NCI-H1694 (cell line): ENCODE measurements at places on chromosomes 4 and X.

- no peak for DNase-seq
Measured at GRCh38 chrX:43446752-43447151, 209.3 kb upstream of the MAOA start.

DNA sequence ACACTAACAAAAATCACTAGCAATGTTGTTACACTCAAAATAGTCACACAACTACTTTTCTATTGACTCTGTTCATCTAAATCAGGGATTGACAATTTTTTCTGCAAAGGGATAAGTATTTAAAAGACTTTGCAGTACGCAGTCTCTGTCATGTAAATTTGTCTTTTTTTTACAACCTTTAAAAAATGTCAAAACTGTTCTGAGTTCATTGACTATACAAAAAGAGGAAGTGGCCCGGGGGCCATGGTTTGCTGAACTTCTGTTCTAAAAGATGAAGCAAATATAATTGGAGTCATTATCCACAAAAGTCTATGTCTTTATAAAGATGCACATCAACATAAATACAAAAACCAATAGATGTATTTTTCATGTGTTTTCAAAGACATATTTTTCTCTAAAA is 1310.3 kb downstream of the RPA4 start:
- DNase-seq, result no peak

DNA sequence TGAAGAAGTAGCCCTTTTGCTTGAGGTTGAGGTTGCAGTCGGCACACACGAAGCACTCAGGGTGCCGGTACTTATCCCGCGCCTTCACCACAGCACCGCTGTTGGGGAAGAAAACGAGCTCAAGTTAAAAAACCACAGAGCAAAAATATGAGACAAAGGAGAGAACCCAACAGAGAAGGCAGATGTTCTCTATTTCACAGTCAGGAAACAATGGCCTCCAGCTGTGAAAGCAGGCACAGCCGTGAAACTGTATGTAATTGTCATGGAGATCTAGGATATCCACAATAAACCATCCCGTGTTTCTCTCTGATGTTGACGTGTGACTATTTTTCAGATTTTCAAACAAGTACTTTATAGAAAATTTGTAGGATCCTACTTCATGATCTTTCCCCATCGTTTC is 30.9 kb upstream of the CCDC110 start:
- DNase-seq, result no peak

- no peak for DNase-seq
Measured at GRCh38 chrX:132636080-132636479, 147.2 kb upstream of the MBNL3 start.

- no peak for DNase-seq
Measured at GRCh38 chr4:186016796-186017195, 52.2 kb upstream of the TLR3 start.

DNA sequence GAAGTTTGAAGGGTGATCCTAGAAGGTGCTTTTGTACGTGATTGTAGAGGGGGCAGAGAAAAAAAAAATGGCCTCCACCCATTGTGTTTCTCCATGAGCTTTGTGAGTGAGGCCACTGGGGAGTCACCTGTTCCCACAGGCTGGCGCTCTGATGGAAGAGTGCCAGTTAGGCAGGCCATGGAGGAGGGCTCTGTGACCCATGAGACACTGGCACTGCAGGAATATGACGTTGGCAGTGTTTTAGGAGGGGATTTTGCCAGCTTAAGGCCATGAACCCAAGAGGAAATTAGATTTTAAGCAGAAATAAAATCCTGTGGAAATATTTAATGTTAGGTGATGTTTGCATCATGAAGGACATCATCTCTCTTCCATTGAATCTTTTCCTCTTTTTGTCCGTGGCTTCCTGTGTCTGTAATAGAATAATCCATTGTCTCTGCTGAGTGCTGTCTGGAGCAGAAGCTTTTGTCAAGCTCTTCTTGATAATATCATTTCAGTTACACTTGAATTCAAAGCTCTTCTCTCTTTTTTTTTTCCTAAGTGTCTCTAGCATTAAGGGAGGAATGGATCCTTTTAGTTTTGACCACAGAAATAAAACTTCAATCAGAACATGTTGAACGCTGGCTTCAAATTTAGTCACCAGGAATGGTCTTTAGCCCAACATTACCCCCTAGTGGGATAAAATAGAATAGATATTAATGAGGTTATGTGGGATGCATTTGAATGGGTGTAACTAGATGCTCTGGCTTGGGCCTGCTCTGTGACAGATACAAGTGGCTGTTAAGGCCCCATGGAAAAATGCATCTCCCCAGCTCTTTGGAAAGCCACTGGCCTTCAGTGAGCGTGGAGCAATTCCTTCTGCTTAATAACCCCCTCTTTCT is 41.0 kb upstream of the UCP1 start:
- peak; percentile 61 for DNase-seq

GRCh38 chr4:82905205-82905604 is 4.7 kb downstream of the THAP9 start:
- no peak for DNase-seq

DNA sequence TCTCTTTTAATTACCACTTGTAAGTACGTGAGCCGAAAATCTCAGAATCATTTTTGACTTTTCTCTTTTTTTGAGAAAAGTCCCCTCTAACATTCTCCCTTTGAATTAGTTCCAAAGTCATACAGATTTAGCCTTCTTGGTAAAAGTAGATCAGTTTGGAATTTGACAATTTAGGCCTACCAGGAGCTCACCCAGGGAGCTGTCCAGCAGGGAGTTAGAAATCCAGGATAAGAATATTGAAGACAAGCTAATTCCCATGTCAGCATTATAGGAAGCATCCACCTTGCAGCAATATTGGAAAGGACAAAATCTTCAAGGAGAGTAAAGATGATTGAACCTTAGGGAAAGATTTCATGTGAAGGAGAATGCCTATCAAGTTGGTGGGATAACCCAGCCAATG is 352.2 kb upstream of the CPEB2 start:
- no peak for DNase-seq

GRCh38 chrX:24870143-24870542 is 145.6 kb downstream of the ARX start:
- DNase-seq, result no peak

GRCh38 chr4:85669204-85669603 is 194.3 kb downstream of the ARHGAP24 start:
- DNase-seq, result no peak

DNA sequence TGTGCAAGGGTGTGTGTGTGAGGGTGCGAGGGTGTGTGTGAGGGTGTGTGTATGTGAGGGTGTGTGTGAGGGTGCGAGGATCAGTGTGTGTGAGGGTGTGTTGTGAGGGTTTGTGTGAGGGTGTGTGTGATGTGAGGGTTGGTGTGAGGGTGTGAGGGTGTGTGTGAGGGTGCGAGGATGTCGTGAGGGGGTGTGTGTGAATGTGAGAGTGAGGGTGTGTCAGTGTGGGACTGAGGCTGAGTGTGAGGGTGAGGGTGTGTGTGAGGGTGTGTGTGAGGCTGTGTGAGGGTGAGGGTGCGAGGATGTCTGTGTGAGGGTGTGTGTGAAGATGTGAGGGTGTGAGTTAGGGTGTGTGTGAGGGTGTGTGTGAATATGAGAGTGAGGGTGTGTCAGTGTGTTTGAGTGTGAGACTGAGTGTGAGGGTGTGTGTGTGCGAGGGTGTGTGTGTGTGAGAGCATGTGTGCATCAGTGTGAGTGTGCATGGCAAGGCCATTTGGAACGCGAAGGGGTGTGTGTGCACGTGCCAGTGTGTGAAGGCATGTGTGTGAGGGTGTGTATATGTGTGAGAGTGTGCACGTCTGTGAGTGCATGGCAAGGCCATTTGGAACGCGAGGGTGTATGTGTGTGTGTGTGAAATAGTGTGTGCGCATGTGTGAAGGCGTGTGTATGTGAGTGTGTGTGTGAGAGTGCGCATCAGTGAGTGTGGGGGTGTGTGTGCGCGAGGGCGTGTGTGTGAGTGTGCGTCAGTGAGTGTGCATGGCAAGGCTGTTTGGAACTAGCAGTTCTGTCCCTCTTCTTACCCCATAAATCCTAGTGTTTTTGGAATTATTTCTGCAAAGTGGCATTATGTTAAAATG is 69.8 kb downstream of the RGS12 start:
- no peak for DNase-seq

GRCh38 chr4:86522349-86522748 is 71.8 kb upstream of the PTPN13 start:
- DNase-seq, result no peak

GRCh38 chr4:169201222-169202144 is 69.3 kb downstream of the SH3RF1 start:
- DNase-seq, result no peak

DNA sequence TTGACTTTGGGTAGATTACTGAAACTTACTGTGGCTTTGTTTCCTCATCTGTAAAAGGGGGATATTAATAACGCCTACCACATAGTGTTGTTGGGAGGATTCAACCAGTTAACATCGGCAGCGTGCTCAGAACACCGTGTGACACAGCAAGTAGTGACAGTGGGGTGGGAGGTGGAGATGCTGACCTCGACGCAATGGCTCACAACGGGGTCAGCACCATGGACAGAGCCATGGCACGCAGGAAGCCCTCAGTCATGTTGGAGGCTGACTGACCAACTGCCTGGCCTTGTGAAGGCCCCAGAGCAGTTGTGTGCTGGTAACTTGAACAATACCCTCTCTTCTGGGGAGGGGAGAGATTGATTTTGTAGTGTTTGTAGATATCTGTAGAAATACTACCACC is 93.2 kb downstream of the WFS1 start:
- DNase-seq, result no peak

DNA sequence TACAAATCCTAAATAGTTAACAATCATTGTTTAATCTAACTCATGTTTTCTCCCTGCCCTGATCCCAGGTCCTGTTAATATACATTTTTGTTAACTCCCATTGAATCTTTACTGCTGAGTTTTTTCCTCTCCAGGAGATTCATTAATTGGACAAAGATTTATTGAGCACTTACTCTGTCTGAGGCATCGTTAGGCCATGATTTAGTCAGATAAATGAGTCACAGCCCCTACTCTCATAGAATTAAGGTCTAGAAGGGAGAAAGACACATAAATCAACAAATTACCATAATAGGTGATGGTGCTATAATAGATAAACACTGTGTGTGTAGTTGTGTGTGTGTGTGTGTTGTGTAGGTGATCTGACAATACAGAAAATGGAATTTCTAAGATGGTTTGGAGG is 112.5 kb downstream of the MAPK10 start:
- DNase-seq, result no peak

DNA sequence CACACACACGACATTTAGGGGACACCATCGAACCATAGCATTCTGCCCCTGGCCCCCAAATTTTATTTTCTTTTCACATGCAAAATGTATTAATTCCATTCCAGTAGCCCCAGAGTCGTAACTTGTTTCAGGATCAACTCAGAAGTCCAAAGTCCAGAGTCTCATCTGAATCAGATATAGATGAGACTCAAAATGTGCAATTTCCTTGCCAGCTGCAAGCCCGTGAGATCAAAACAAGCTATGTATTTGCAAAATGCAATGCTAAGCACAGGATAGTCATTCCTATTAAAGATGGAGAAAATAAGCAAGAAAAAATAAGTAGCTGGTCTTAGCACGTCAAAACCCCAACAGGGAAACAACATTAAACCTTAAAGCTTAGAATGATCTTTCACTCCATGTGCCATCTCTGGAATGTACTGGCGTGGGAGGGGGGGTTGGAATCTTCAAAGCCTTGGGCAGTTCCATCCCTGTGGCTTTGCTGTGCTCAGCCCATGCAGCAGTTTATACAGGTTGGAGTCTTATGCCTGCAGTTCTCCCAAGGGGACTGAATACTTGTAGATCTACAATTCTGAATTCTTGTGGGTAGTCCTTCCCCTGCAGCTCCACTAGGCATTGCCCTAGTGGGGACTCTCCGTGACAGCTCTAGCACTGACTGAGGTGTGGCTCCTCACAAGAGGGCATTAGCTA is 47.7 kb upstream of the SYTL5 start:
- DNase-seq, result no peak

- no peak for DNase-seq
Measured at GRCh38 chrX:116239944-116240840, 69.6 kb downstream of the AGTR2 start.

DNA sequence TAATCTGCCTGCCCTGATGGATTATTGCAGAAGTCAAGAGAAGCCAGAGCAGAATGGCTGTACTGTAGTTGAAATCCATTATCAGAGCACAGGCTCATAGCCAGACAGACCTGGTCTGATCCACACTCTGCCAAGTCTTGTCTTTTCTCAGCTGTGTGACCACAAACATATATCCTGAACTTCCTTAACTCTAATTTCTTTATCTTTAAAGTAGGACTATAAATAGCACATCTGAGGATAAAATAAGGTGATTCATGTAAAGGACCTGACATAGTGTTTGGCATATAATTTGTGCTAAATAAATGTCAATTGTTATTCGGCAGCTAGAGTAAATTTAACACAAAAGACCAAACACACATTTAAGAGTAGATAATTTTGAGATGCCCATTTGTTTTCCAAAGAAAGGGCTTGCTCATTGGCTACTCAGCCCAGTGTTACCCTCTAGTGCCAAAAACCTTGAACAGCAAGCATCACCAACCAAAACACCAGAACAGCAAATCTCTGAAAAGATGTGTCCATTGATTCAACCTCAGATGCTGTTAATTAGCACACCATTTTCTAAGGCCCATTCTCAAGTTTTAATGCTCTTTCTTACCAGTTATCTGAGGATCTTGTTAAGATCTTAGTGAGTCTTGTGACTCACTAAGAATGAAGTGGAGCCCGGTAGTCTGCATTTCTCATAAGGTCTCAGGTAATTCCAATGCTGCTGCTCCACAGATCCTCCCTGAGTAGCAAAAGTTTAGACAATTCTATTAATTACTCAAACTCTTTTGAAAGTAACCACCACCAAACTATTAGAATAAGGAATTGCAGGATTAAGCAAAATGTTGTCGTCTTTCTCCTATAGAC is 108.8 kb downstream of the HHIP start:
- no peak for DNase-seq

DNA sequence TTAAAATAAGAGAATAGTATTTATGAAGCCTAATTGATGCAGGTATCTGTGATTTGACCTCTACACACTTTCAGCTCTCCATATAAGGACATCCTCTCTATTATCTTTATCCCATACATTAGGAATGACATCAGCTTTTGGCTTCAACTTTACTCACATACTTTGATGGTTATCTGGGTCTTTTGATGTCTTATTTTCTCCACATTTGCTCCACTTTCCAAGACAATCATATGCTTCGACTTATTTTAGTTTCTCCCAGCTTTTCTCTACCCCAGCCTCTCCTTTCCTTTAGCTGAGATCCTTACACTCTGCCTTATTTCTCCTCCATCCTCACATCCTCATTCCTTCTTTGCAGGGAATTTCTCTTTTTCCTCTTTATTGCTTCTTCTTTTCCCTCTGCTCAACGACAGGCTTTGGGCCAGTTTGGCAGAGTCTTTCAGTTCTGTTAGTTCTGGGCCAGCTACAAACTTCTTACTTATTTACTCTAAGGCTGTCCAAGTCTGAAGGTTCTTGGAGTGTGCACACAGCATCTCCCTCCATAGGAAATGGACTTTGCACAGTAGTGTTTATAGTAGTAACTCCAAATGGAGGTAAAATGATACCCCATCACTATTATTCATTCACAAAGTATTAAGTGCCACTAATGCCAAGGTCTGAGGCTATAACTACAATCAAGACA is 50.5 kb downstream of the SLC4A4 start:
- DNase-seq, result no peak

GRCh38 chr4:165006456-165006855 is 25.3 kb upstream of the TRIM60 start:
- no peak for DNase-seq

- no peak for DNase-seq
Measured at GRCh38 chrX:57822818-57823217, 87.4 kb downstream of the ZXDA start.

- DNase-seq, result no peak
Measured at GRCh38 chr4:136484996-136485395, 1047.3 kb downstream of the PCDH18 start.

GRCh38 chrX:48971249-48972219 is at the start of gene KCND1:
TSS of gene KCND1 (minus strand) at chrX:48971844. CDS start at chrX:48970271, 1,573 bp downstream.
- DNase-seq, result peak; percentile 51
